Activated CD4-positive, alpha-beta memory T cell treated with anti-CD3 and anti-CD28 coated beads, Interleukin-2, amount 10 ng/mL, durations not matched to agents 7 days and 5 days (primary cell): ENCODE measurements at places on chromosomes 1 and 21. TPM values are rescaled to one million over a fixed set of nuclear protein-coding genes. Genes with fewer than 3 reads are reported as not detected.

- no peak for DNase-seq
These were observed 37.1 kb downstream of the HSPG2 start for GRCh38 chr1:21899987-21900386.

The MYOG gene
- not detected for total RNA-seq

DNA sequence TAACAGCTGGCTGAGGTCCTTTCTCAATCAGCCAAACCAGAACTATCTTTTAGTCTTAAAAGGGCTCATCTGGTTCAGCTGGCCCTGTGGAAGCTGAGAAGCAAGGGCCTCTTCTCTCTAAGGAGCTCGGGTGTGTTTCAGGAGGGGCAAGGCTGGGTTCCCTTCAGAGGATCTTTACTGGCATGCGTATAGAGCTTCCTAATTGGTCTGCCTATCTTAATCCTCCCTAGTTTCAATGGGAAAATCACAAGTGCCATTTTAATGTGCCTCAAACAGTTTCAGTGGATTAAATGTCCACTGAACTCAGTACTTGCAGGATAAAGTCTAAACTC lies 81.5 kb upstream of the LBR start:
- DNase-seq, result no peak

The NCMAP gene
- not detected for total RNA-seq

The SELP gene
- total RNA-seq, result 0.45 TPM

The SLX9 gene
- 42.4 TPM for total RNA-seq

DNA sequence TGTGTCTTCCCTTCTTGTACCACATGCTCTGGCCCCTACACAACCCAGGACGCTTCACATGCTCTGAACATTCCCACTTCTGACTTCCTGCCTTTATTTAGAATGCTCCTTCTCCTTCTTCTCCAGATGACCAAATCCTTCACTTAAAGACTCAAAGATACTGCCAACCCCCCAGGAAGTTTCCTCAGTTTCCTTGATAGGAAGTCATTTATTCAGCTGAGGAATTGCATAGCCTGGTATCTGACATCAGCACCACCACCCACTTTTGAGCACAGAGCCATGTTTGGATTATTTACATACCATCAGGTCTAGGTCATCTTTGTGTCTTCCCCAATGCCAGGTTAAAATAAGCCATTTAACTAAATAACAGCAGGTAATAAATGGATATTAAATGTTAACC lies 42.4 kb downstream of the GFI1 start:
- DNase-seq, result no peak

DNA sequence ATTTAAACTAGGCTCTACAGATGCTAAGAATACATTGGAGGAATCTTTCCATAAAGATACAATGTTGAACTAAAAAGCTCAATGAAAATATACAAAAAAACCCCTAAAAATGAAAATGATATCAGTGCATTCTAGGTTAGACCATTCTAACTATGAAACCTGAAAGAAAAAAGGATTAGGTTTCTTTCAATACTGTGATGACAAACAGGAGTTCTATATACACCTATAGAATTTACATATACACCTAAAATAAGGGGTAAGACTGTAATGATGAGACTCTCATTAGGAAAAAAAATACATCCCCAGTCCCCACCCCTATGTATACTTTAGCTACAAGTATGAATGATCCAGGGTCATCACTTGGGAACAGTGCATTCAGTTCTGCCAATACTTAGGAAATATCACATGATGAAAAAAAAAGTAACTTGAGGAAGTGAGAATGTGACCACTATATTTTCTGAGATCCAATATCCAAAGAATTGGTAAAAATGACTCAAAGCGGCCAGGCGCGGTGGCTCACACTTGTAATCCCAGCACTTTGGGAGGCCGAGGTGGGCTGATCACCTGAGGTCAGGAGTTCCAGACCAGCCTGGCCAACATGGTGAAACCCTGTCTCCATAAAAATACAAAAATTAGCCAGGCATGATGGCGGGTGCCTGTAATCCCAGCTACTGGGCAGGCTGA lies 26.3 kb downstream of the SELENOF start:
- no peak for DNase-seq

- peak; percentile 46 for DNase-seq
These were observed 13.6 kb upstream of the LAMTOR5 start for GRCh38 chr1:110420874-110421793.

GRCh38 chr1:229342656-229343569 lies at the start of gene CCSAP:
CCSAP (minus strand) TSS chr1:229343047; CDS start chr1:229342465, 582 bp downstream.
- DNase-seq, result peak; percentile 60
